ENCODE measurements at places on chromosomes 1 and 21.

- no peak for DNase-seq
Observed at GRCh38 chr21:24594082-24594481, 1013.2 kb downstream of the MRPL39 start.

DNA sequence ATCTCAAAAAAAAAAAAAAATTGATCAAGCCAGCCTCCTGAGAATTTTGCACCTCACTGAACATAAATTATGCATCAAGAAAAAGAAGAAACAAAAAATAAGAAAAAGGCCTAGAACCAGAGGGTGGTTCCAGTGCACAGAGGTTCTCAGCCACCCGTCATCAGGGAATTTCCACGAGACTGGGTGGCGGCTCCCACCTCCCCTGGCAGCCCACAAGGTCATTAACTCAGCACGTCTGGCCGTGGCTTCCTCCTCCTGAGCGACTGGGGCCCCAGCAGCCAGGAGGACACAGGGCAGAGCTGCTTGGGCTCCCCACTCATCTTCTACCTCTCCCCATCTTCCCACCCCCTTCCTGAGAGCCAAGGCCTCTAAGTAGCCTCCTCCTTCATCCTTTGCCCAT lies 15.7 kb upstream of the TMEM51 start:
- no peak for DNase-seq

DNA sequence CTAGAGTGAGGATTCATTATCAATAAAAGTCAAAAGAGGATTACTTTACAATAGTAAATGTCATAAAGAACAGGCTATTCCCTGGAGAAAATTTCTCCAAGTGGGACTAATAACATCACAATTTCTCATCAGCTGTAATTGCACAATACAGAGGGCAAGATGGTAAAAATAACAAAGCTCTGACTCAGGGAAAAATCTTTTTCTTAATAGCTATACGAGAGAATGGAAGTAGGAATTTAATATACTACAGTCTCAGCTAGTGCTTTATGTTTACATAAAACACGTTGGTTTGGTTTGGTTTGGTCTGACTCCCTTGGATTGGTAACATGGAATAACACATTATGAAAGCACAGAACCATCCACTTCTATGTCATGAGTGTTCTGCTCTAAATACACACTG lies 397.6 kb downstream of the LRRIQ3 start:
- no peak for DNase-seq

- DNase-seq = peak; percentile 30
Observed at GRCh38 chr1:210400043-210400840, 71.5 kb downstream of the HHAT start.

DNA sequence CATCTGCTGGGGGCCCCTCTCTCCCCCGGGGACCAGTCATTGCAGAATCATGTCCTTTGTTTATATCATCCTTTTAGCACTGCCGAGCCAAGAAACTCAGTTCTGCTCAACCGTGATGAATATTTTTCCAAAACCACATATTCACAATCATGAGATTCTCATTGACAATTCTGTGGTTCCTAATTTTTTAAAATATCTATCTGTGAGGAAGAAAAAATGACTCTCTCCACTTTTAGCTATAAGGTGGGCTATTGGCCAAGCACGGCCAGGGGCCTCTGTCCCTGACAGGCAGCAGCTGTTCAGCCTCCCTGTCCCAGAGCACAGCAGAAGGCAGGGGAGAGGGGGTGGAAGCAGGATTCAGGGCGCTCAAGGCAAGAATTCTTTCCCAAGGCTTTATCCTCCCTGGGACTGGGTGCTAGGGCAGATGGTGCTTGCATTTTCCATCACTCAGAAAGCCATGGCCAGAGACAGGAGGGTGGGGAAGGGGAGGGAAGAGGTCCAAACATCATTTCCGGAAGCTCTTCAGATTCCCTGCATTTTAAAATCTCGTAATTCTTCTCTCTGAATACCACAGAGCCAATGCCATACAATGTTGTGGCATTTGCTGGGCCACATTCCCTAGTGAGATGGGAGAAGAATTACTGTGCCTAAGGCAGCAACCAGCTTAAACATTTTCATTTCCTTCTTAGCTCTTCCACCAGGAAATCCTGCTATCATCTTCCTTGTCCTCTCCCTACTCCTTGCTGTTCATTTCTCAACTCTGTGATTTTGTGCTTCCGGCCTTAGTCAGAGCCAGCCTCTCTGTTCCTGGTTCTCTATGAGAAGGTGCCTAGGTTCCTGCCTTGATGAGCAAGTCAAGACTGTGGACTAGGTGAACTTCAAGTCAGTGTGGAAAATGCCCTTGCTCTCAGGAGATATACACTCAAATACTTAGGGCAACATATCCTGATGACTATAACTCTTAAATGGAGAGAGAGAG lies 60.3 kb downstream of the KCNJ6 start:
- no peak for DNase-seq

DNA sequence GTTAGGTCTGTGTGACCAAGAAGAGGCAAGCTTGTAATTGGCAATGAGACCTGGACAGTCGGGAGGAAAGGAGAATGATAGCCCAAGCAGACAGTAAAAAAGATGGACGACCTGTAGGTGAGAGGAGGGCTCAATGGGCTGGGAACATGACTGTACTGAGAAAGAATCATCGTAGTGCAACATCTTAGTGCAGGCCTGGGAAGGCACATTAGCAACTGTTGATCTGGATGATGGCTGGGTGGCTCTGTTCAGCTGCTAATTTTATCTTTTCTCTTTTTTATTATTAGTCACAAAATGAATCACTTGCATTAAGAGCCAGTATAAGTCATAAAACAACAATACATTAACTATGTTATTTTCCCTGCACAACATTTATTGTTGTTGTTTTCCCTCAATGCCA lies 32.9 kb downstream of the IFI44 start:
- no peak for DNase-seq

DNA sequence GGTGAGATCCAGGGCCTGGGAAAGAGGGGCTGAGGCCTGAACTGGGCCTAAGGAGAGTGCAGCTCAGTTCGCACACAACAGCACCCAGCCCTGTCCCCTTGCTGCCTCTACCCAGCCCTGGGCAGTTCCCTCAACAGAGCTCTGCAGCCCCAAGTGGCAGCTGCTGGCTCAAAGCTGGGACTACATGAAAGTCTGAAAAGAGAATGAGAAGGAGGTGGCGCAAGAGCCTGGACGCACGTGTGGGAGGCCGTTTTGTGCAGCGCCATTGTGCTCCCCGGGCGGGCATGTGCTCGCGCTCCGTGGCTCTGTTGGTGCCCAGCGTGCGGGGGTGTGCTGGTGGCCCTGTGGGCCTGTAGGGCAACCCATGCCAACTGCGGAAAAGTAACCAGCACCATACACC lies 10.3 kb downstream of the GPR37L1 start:
- DNase-seq = no peak

DNA sequence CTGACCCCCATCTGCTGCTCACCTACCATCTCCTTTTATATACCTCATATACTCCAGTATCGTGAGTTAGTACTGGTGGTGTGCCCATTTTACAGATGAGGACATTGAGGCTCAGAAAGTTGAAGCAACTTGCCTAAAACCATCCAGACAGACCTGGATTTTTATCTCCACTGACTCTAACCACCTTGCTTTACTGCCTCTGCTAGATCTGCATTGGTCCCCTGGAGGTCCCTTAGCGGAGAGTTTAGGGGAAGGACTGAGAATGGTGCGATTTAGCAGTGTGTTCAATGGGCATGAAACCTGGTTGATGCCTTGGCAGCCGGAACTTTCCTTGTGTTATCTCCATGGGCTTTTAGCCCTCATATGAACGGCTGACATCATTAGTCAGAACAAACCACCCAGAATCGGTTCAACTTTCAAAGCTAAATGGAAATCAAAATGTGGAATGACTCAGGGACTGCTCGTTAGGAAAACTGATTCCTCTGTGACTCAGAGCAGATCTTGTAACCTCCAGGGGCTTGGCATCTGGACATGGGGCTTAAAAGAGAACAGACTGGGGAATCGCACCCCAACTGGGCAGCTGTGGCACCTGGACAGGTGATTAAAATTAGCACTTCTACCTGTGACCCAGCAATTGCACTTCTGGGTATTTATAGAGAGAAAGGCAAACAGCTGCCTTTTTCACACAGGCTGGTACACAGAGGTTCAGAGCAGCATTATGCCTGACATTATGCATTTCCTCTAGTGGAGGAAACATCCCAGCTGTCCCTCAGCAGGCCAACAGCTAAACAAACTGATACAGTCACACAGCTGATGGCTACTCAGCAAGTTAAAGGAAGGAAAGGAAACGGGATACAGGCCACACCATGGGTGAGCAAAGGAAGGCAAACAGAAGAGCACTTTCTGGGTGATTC lies 25.3 kb downstream of the TMEM51 start:
- no peak for DNase-seq

GRCh38 chr1:35029761-35030160 lies 2.0 kb downstream of the ZMYM6 start:
- DNase-seq = no peak

GRCh38 chr1:56028244-56028643 lies 551.1 kb downstream of the PLPP3 start:
- no peak for DNase-seq

GRCh38 chr21:46429754-46430681 lies 28.7 kb upstream of the DIP2A start:
- DNase-seq = no peak

DNA sequence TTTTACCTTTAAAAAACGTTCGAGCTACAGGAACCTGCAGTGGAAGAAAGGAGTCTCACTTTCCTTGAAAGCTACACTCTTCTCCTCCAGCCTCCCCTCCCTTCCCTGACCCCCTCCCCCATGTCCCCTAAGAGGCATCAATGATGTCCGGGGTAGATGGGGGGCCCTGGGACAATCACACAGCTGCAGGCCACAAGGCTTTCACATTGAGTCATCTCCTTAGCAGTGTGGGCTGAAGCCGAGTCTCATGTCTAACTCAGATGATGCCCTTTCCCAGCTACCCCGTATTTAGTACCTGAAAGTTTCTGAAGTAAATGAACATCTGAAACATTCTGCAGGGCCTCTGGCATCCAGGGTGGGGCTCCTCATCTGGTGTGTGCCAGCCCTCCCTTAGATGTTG lies 6.3 kb upstream of the GPR25 start:
- no peak for DNase-seq

DNA sequence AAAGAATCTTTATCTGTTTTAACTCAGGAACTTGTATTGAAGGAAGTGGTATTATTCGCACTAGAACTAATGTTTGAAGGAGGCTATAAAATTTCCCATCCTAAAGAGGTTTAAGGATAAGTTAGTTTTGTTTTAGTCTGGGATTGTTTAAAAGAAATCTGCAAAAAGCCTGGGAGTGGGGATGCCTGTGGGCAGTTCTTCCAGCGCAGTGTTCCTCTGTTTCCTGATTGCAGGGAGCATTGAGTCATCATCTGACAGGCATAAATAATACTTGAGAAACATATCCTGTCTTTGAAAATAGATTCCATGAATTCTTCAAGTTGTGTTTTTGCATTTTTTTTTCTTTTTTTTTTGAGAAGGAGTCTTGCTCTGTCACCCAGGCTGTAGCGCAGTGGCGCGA lies 350.8 kb upstream of the PTBP2 start:
- no peak for DNase-seq

- no peak for DNase-seq
Observed at GRCh38 chr1:109980324-109981003, 4.1 kb upstream of the AHCYL1 start.

DNA sequence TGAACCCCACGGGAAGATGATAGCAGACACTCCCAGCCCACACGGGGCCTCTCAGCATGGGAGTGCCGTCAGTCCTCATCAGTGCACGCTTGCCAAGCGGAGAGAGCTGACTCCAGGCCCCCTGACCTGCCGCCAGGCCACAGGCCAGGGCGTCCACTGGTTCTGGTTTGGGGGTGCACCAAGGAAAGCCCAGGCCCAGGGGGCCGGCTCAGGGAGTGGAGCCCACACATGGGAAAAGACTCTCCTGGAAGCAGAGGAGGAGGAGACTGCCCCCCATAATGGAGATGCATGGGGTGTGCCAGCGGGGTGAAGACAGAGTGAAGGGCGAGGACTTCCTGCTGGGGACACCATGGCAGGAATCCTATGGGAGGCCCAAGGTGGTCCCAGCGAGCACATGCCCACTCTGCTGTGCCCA lies 6.4 kb downstream of the TRIM11 start:
- no peak for DNase-seq

DNA sequence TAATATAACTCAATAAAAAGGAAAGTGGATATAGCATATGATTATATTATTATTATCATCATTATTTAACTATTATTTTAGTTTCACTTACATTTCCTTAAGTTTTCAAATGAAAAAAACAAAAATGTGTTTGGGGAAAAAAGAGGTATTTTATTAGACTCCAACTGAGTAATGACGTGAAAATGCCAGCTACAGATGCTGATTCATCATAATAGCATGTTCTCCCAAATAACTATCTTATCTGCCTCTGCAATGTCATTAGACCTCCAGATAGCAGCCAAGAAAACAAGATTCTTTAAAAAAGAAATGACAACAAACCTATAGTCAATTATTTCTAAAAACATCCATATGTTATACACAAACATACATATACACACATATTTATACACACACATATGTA lies 1071.9 kb upstream of the TMPRSS15 start:
- DNase-seq = no peak

DNA sequence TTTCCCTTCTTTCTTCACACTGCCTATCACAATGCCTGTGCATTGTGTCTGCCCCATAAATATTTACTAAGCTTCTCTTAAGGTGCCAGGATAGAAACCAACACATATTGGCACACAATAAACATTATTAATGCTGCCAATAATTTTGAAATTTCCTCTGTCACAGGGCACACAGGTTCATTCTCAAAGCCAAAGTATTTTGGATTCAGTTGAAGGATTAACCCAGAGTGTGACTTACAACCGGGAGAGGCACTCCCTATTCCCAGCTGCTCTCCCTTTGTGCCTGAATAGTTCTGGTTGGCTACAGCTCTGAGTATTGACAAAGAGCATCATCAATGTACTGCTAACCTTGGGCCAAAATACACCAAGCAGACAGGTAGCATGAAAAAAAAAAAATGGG lies 46.6 kb upstream of the ATP1A1 start:
- no peak for DNase-seq

DNA sequence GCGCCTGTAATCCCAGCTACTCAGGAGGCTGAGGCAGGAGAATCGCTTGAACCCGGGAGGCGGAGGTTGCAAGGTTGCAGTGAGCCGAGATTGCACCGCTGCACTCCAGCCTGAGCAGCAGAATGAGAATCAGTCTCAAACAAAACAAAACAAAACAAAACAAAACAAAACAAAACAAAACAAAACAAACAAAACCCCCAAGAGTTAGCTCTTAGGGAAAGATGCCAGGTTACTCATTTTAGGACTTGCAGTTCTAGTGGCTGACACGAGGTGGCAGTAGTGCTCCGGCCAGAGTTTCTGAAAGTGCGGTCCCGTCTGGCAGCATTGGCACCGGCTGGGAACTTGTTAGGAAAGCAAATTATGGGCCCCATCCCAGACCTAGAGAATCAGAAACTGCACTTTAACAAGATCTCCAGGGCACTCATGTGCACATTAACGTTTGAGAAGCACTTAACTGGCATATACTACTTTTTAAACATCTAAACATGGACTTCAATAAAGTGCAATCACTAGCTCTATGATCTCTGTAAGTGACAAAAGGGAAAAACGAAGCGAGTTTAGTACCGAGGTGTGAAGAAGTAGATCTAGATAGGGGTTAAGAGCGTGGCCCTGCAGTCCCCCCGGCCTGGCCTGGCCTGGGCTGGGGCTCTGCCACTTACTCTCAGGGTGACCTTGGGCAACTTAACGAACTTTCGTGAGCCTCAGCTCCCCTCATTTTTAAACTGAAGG lies 41.9 kb upstream of the TNFRSF1B start:
- DNase-seq = peak; percentile 70

Data from neuronal stem cell (in vitro differentiated cells).